ENCODE measurements at places on chromosomes 11 and 22.

GRCh38 chr22:35479359-35479758 lies 61.3 kb upstream of the RASD2 start:
- DNase-seq, result no peak

DNA sequence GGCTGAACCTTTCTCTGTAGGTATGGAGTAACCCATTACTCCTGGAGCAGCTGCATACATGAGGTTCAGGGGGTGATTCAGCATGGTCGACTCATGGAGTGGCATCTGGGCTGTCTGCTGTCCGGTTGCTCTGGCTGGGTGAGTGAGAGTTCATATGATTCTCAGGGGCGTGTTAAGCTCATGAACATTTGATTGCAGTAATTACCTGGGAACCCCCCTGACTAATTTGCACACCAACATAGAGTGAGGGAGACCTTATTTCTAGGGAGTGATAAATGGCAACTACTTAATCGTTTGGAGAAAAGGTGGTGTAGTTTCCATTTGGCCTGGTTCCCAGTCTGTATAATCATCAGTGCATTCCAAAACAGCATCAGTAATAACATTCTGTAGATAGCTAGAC lies 661.9 kb downstream of the ETS1 start:
- DNase-seq, result no peak

DNA sequence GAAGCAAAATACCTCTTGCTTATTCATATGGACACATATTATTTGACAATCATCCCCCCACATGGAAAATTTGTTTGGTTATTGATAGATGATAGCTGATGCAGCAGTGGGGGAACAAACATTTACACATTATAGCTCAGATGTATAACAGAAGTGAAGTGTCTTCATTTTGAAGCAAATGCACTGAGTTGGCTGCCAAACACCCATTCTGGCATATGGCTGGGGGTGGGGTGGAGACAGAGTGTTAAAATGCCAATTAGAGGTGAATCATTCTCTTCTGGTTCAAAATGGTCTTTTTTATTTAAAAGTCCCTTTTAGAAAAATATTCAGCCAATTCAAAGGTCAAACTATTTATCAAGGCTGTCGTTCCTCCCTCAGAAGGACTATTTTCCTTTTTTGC lies 157.3 kb upstream of the TRPC6 start:
- DNase-seq, result no peak

DNA sequence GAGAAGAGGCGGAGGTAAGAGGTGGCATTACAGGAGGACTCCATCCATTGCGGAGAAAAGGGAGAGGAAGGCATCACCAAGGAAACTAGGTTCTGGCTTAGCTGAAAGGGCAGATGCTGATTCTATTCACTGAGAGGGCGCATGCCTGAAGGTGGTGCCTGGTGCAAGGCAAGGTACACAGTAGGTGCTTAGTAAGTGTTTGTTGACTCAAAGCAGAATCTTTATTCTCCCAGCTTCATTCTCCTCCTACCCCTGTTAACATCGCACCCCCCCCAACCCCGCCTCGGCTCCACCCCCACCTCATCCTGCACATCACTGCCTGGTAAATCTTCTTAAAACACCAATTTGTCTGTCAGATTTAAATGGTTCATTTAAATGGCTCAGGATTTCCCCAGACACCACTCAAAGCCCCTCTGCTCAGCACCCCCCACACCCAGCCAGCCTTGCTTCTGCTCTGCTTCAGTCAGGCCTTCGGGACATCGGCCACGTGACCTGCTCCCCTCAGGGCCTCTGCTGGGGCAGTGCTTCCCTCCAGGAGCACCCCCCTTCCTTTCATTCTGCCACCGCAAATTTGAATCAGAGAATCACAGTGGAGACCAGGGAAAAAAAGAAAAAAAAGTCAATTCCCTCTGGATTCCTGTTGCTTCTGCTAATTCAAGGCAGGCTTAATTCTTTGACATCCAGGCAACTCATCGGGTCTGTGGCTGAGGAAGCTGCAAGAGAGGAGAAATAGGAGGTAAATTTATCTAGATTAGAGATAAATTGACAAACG lies 17.8 kb upstream of the RCN1 start:
- DNase-seq, result no peak

GRCh38 chr22:44085743-44086270 lies 61.7 kb downstream of the PARVB start:
- DNase-seq, result peak; percentile 52

DNA sequence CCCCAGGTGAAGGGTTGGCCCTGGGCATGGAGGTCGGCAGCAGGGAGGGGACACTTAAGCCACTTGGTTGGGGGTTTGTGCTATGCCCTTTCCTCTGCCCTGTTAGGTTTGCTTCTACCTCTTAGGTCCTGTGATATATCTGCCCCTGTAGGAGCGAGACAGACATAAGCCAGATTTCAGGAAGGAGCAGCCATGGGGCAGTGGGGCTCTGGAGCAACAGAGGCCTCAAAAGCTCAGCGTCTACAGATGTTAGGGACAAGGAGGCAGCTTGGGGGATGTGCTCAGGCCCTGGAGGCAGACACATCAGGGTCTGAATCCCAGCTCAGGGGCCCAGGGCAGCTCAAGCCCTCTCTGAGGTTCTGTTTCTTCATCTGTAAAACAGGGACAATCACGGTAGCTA lies 27.2 kb upstream of the KCNQ1OT1 start:
- DNase-seq, result no peak

GRCh38 chr22:48199667-48200066 lies 1437.2 kb downstream of the TBC1D22A start:
- no peak for DNase-seq

DNA sequence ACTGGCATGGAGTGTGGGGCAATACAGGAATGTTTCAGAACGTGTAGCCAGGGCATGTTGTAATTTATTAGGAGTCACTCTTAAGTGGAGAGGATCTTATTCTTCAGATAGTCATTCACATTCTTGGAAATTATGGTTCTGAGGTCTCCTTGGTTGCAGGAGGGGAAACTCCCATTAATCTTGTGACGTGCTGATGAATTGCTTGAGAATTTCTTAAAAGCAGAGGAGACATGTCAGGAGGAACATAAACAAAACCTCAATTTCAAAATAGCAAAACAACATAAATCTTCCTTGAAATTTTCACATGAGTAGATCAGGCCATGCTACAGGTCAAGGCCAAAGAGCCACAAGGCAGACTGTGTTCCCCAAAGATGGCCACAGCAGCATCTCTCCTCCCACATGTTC lies 50.4 kb downstream of the ADM start:
- no peak for DNase-seq

DNA sequence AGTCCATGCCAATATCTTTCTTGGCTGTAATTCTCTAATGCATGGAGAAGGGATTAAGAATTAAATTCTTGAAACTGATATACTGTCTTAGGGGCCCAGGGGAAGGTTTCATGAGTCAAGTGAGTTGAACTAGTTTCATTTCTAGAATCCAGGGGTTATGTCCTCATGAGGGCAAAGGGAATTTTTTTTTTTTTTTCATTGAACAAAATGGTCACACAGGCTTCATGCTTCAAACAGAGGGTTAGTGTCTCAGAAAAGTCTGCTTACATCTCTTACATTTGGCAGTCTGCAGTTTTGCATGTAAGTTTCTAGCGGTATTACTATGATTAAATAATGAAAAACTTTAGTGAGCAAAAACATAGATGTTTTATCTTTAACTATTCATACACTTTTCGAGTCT lies 32.9 kb downstream of the PPME1 start:
- DNase-seq, result no peak

DNA sequence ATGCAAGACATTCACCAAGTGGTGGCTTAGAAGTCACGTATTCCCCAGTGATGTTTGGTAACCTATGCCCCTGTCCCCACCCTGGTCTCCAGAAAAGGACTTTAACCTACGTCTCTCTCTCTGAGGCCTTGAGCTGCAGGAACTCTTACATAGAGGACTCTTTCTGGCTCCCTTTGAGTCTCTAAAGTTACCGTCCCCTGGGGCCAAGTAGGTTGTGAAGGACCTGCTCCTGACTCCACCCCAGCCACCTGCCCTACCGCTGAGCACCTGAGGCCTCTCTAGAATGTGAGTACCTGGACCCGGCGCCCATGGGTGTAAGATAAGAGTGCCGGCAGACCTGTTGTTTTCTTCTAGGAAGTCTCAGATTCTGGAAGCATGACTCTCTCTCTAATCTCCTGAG lies 95.4 kb downstream of the TIMP3 start:
- no peak for DNase-seq

DNA sequence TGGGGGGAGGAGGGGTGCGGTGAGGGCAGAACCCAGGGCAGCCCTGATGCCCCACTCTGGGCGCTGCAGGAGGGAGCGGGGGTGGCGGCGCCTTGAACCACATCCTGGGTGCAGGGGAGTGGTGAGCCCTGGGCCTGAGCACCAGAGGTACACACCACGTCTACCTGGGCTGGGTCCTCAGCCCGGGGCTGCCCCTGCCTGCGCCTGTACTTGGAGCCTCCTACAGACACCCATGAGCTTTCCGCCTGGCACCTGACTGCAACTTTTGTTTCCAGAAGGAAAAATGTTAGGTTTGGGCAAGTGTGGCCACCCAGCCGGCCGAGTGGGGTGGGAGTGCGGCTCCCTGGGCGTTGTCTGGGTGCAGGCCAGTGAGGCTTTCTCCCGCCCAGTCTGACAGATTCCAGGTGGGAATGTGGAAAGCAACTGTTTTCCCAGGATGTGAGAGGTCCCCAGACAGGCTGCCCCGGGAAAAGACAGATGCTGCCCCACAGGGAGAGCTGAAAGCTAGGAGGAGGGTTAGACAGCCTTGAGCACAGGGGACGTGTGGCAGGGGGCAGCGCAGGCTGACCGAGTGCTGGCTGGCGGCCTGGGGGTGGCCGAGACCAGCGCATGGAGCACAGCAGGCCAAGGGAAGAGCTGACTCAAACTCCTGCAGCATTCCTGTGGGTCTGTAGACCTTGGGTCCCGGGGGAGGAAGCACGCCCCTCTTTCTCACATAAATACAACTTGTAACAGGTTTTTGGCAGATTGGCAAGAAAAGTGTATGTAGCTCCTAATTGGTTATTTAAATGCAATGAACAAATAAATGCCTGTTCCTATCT lies 44.1 kb downstream of the GNB1L start:
- no peak for DNase-seq

GRCh38 chr11:36241497-36241896 lies 47.7 kb downstream of the COMMD9 start:
- no peak for DNase-seq

- DNase-seq, result no peak
Measured at GRCh38 chr11:88979641-88980040, 86.1 kb downstream of the GRM5 start.

DNA sequence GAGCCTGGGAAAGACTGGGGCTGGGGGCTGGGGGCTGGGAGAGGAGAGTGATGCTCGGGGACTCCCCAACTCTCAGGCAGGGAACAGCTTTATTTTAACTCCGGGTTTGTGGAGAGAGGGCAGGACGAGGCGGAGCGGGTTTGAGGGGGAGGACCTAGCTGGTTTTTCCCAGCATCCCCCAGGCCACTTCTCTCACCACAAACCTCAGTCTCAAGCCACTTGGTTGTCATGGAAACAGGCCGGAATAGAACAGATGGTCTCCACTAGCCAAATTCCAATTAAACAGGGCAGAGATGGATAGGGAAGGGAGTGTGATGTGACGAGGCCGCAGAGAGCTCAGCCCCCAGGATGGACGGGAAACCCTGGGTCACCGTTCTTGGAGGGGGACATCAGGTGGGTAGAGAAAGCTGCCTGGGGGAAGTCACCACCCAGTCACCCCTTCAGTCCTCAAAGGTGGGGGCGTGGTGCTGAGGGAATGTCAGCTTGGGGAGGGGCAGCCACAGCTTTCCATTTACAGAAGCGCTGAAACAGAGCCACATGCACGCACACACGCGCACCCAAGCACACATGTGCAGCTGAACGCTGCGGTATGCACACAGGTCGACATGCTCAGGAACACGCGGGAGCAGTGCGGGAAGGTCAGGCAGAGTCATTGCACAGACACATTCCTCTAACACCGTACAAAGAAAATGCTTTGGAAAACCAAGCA lies 19.2 kb downstream of the NECTIN1 start:
- no peak for DNase-seq

DNA sequence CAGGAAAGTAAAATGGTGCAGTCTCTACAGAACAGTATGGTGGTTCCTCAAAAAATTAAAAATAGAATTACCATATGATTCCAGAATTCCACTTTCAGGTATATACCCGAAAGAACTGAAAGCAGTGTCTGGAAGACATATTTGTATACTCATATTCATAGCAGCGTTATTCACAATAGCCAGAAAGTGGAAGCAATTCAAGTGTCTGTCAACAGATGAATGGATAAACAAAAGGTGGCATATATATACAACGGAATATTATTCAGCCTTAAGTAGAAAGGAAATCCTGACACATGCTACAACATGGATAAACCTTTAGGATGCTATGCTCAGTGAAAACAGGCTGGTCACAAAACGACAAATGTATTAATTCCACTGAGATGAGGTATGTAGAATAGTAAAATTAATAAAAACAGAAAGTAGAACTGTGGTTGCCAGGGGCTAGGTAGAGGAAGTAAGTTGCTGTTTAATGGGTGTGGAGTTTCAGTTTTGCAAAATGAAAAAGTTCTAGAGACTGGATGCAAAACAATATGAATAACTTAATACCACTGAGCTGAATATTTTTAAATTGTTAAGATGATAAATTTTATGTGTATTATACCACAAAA lies 14.5 kb downstream of the SAA1 start:
- no peak for DNase-seq

- no peak for DNase-seq
Measured at GRCh38 chr11:83006877-83007330, 64.8 kb downstream of the RAB30 start.

DNA sequence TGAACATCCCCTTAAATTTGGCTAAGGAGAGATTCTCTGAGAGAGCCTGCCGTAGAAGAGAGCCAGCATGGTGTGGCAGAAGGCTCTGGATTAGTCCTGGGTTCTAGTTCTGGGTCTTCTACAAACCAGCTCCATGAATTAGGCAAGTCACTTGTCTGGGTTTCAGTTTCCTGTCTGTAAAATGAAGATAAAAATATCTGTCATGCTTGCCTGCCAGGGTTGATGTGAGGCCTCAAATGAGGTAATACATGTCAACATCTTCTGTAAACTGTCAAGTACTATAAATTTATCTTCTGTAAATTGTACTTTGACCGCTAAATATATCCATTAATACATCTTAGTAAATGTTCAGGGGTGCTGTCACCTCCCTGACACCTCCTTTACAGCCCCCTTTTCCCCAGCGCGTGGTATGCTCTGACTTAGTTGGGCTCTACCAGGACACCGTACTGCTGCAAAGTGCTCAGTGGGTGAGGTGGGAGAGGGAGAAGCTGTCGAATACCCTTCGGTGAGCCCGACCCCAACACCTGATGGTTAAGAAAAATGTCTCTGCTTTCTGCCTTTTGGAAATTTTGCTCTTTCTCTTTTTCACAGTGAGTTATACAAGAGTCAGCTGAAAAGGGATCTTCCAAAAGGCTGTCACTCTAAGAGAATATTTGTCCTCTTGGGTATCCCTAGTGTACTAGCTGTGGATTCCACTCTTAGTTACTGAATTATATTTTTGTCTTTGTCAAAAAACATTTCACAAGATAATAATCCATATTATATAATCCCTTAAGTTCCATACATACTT lies 15.0 kb downstream of the RBX1 start:
- no peak for DNase-seq

GRCh38 chr11:57568330-57568766 lies 876 bp upstream of the UBE2L6 start:
- DNase-seq, result peak; percentile 25
